ENCODE measurements at places on chromosomes 5 and 9.

DNA sequence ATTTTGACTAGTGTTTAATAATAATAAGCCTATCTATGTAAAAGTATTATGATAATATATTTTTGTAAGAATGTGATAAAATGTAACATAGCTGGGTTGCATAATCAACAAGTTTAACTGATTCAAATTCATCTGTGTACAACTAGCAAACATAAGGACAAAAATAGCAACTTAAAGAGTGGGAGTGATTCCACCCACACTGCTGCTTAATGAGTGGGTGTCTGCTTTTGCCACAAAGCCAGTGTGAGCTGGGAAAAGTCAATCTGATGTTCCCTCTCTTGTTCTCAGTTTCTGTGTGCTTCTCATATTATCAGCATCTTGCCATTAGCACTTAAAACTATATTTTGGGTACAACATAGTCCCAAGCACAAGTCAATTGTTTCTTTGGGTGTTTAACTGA is 111.1 kb upstream of the DPYSL3 start:
- DNase-seq: no peak

DNA sequence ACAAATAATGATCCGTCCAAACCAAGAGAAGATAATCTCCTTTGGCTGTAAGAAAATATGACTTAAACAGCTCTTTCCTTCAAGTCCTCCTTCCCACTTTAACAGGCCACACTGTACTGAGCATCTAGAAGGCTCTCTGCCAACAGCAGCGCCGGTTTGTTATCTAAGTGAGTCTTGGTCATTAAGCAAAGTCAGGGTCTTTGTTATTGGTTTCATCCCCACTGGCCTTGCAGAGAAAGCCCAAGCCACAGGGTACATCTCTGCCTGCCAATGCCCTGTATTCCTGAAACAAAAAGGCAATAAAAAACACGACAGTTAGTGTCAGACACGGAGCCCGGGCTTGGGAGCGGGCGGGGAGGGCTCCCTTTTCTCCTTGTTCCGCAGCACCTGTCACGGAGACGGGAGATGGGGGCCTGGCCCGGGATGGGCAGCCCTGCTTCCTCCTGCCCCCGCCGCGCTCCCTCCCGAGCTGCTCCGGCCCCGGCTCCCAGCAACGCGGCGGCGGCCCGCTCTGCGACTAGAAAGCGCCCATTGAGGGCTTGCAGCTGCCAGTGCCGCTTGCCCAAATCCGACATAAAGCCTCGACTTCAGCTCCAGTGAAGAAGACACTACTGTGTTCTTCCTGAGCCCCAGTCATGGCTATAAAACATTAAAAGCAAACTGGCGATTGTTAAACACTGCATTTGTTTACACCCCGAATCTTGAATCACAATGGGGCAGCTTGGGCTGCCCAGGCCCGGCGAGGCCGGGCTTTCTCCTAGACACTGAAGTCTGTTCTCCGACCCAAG is 28.1 kb upstream of the PIK3R1 start:
- peak; percentile 68 for DNase-seq

GRCh38 chr5:180862645-180863044 is 1.6 kb upstream of the ZFP62 start:
- peak; percentile 61 for DNase-seq

- no peak for DNase-seq
Measured at GRCh38 chr5:181042722-181043121, 2.7 kb downstream of the BTNL9 start.

DNA sequence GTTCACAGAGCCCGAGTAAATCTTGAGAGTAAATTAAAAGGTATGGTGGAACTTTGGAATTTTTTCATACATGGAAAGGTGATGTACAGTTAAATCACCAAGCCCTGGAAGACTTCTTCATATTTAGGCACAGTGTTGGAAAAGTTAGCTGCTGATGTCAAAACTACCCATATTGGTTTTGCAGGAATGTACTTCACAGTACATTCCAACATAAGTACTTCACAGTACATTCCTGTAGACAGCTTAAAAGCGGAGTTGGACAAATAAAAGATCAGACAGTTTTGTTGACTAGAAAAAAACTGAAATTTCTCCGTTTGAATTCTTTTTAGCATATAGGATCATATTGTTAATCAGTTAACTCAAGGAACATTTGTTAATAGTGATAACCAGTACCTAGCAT is 1.8 kb downstream of the RANBP17 start:
- DNase-seq: no peak

DNA sequence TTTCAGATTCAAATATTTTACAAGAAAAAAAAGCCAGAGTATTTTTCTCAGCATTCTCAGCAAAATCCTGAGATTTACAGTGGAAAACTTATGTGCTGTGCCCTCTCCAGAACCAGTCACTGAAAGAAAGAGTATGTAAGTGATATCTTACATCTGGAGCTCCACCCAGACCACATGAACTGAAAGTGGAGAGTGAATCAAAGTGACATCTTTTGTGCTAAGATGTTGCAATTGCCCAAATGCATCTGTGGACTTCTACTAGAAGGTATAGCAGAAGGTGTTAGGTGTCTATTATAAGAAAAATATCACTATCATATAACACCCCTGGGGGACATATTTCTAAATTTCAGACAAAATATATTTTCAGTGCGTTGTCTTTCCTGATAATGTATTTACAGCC is 49.0 kb upstream of the RIC1 start:
- no peak for DNase-seq

GRCh38 chr5:107655831-107656230 is 14.9 kb downstream of the EFNA5 start:
- DNase-seq: no peak

DNA sequence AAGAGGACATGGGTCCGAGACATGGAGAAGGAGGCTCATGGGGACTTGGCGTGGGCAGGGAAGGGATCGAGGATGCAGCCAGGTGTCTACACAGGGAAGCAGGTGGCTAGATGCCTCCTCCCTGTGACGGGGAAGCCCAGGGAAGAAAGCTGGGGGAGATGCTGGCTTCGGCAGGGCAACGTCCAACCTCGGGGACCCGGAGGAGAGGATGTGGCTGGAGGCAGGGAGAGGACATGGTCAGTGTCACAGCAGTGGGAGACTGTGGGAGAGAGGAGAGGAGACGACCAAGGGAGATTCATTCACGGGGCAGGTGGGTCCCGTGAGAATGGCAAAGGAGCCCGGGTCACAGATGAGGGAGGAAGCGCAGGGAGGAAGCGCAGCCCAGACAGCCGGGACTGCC is 73.2 kb upstream of the PHYKPL start:
- peak; percentile 11 for DNase-seq

DNA sequence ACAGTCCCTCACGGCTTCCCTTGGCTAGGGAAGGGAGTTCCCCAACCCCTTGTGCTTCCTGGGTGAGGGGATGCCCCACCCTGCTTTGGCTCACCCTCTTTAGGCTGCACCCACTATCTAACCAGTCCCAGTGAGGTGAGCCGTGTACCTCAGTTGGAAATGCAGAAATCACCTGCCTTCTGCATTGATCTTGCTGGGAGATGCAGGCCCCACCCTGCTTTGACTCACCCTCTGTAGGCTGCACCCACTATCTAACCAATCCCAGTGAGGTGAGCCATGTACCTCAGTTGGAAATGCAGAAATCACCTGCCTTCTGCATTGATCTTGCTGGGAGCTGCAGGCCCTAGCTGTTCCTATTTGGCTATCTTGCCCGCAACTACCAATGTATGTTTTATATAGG is 44.7 kb downstream of the CCL28 start:
- DNase-seq: no peak

- no peak for DNase-seq
Measured at GRCh38 chr9:36891341-36891811, 142.7 kb downstream of the PAX5 start.

GRCh38 chr9:72895122-72895521 is 57.7 kb downstream of the ALDH1A1 start:
- no peak for DNase-seq

DNA sequence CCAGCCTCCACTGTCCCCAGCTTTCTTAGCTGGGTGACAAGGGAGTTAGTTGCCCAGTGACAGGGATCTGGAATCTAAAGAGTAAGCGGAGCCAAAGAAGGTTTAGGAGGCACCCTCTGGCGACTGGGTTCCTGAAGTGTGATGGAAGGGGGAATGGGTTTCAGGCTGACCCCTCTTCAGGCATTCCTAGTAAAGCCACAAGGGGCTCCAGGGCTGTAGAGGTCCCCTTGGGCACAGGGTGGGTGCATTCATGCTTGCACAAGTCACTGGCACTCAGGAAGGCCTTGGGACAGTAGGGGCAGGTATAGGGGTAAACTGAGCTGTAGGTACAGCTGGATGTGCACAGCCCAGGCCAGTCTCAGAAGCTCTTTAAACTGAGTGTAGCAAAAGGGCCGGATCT is 74.2 kb downstream of the CPLANE1 start:
- DNase-seq: peak; percentile 14

DNA sequence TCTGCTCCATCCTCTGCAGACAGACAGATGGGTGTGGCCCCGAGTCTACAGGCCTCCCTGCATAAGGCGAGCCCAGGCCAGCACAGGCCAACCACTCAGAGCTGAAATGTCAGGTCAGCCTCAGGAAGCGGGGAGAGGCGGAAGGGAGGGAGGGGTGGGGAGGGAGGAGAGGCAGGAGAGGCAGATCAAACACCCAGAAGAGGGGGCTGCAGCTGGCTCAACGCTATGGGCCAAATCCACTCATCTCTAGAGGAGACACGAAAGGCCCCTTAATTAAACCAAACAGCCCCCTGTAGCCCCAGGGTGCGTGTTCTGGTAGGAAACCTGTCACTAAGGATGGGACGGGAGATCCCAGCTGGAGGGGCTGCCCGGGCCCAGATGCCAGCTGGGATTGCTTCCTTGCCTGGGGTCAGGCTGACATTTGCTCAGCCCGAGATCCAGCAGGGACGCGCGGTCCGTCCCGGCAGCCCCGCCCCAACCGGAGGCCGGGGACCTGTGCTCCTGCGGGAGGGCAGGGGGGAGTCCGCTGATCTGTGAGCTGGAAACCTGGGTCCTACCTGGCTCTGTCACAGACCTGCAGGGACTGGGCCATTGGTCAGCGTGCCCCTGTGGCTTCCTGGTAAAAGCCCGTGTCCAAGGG is 97.2 kb upstream of the SARDH start:
- no peak for DNase-seq

DNA sequence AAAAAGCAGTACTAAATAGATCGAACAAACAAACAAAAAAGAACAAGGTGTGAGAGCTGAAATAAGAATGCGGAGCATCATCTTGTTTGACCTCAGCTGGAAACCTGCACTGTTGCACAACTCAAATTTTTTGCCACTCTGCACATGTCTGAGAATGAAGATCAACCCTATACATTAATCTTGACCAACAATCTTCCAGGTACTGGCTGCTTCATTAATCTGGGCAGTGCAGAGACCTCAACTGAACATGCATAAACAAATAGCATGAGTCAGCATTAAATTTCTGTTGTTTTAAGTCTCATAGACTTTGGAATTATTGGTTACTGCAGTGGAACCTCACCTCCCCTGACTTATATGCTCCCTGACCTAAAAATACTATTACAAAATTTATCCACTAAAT is 114.6 kb upstream of the FTMT start:
- no peak for DNase-seq

DNA sequence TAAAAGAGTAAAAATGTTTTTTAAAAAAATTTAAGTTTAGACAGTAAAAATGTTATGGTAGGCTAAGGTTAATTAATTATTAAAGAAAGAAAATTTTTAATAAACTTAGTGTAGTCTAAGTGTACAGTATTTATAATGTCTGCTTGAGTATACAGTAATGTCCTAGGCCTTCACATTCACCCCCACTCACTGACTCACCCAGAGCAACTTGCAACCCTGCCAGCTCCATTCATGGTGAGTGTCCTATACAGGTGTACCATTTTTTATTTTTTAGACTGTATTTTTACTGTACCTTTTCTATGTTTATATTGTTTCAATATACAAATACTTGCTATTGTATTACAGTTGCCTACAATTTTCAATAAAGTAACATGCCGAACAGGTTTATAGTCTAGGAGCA is 234.1 kb downstream of the AUH start:
- no peak for DNase-seq

DNA sequence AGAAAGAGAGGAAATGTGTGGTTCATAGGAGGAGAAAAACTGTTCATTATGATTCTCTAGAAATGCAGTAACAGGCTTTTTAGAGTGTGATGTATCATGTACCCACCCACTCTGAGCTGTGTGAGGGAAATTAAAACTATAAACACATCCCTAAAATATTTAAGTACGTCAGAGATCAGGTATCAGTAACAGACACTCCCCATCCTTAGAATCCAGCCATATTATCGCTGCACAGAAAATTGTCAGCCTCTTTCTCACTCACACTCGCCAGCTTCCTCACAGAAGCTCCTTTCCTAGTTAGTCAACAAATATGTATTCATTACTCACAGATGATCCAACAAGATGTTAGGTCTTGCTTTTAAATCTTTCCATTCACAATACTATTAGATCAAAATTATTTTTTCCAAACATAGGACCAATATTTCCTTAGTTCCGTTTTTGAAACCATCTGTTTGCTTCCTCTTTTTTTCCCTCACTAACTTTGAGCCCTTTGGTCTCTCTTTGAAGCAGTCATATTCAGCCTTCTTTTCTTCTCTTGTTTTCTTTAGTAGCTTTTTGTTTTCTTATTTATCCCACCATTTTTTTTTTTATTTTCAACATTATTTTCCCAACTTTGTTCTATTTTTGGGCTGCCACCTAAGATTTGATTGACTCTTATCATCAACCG is 13.6 kb upstream of the MAST4 start:
- no peak for DNase-seq

GRCh38 chr5:157471709-157472108 is 11.7 kb downstream of the NIPAL4 start:
- DNase-seq: peak; percentile 50

GRCh38 chr5:130616161-130616560 is 548.9 kb downstream of the HINT1 start:
- DNase-seq: no peak

- DNase-seq: peak; percentile 27
Measured at GRCh38 chr5:158080112-158080511, 221.2 kb upstream of the CLINT1 start.

DNA sequence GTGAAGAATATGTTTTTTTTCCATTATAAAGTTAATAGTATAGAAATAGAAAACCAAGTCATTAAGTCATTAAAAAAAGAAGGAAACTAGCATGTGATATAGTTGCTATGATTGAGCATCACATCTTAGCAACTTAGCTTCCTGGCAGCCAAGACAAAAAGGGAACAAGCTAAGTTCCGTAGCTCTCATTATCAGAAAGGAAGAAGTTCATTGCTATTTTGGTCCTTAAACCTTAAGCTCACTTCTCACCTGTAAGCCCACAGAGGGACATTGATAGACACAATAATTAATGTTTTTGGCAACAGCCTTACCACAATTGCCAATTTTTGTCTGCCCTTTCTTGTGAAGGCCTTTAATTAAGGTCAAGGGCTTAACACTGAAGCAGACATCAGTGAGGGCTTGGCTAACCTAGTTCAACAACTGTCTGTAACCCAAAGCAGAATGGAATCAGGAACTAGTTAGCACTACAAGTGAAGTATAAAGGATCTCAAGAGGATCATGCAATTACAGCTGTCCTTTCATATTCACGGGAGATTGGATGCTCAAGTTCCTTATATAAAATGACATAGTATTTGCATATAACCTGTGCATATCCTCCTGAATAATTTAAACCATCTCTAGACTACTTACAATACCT is 24.0 kb upstream of the KLF4 start:
- no peak for DNase-seq

GRCh38 chr9:93264338-93265125 is 80.6 kb downstream of the WNK2 start:
- DNase-seq: no peak

Measured in WTC11 (cell line).